ENCODE measurements at places on chromosomes 13 and 19.
A peak's percentile ranks its signal among the peaks of the same experiment; 100 is the strongest.

DNA sequence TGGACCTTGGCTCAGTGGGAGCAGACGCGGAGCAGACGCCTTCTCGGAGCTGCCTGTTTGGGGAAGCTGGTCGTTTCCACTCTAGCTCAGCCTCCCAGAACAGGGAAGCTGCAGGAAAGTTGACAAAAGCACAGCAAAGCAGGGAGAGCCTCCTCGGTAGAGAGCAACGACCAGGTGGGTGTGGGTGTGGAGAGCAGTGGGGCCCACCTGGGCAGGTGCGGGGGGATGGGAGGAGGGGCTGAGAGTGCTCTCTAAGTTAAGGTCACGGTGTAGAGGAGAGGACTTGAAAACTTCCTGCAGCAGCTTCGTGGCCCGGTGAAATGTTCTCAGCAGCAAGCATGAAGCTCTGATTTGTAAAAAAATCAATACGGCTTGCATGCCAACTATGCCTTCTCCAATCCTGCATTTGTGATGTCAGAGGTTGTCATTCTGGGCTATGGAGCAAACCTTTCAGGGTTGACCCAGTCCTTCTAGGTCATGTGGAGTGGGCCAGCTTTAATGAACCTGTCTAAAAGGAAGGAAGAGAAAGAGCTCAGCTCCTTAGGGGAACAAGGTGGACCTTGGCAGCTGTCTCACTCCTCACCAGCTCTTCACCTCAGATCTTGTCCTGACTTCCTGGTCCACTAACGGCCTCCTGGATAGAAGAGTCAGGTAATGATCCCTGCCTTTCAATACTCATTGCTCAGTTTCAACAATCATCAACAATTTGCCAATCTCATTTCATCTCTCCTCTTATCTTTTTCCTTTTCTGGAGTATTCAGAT lies 85.8 kb upstream of the UBL3 start:
- no peak for DNase-seq

DNA sequence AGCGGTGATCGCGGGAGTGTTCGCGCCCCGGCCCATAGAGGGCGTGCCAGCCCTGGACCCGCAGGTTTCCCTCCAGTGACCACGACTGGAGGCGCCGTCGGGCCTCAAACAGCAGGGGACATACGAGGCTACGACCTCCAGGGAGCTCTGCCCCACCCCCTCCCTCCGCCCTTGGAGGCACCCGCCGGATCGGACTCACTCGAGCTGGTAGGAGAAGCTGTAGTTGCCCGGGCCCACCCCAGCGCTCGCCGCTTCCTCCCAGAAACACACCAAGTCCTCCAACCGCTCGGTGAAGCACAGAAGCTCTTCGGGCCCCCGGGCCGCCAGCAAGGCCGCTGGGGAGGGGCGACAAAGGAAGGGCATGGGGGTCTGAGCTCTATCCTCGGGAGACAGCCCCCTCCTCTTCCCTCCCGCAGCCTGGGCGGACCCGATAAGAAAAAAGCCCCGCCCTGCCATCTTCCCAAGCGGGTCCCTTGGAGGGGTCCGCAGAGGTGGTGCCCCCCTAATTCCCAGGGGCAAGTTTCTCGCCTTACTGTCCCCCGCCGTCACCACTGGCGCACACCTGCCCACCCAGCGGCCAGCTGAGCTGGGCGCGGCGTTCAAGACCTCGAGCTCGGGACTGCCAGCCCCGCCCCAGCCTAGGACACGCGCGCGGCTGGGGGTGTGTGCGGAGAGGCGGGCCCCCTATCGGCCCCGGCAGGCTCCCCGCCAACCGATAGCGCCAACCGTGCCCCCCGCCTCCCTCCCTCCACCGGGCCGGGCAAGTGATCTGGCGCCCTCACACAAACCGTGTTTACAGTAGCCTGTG lies 1.0 kb downstream of the EPOR start:
- DNase-seq: no peak

- DNase-seq: no peak
These were observed 14.2 kb upstream of the ZFP30 start for GRCh38 chr19:37669450-37669914.

- peak; percentile 54 for DNase-seq
These were observed 6.4 kb upstream of the DMWD start for GRCh38 chr19:45798995-45799517.

- DNase-seq: no peak
These were observed 748.5 kb upstream of the KLHL1 start for GRCh38 chr13:70856711-70857110.

- no peak for DNase-seq
These were observed 3.2 kb downstream of the SPPL2B start for GRCh38 chr19:2331601-2332246.

- no peak for DNase-seq
These were observed 11.3 kb downstream of the LSM4 start for GRCh38 chr19:18311502-18312091.

DNA sequence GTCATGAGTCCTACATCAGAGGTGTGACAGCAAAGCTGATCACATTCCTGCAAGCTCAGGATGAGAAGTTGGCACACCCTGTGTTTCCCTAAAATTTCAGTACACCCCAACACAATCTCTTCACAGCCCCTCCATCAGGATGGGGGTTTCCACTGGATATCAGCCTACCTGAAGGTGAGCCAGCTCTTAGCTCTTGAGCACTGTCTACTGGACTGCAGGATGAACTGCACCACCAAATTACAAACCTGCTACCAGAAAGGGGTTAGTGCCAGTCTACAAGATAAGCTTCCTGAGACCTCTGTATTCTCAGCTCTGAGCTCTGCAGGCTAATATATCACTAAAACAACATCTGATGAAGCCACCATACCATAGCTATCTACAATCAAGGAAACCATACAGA lies 1616.2 kb upstream of the SPRY2 start:
- no peak for DNase-seq

- DNase-seq: no peak
These were observed 10.9 kb downstream of the GARRE1 start for GRCh38 chr19:34265221-34265650.

DNA sequence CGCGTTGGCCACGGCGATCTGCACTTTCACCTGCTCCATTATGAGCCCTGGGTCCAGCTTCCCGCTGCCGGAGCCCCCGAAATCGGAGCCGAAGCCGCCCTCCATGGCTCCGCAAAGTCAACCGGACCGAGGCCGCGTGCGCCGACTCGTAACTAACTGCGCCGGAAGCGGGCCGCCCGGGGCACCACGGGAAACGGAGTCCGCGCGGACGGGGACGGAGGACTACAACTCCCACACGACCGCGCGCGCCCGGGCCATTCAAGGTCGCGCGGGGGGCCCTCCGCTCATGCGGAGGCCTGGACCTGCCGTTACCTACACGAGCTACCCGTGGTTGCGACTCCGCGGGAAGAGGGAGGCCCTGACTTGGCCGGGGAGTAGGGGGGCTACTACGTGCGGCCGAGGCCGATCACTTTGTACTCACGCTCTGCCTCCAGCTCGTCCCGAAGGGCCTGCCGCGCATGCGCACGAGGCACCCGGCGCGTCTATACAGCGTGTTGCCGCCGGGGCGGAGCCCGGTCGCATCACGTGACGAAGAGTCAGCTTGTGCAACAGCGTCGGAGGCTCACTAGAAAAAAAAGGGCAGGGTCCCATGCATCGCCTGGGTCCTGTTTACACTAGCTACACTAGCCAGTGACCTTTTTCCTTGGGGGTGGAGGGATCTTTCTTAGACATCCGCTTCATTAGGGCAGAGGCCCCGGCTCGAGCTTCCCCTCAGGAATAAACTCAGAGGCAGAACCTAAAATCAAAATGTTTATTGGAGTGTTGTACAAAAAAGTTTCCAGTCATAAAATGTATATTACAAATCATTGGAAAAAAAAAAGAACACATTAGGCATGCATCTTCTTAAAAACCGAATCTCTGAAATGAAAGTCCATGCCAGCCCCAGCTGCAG lies at the start of gene TIMM13:
TSS of gene TIMM13 (minus strand) at position 158 of the 892 bp plus-strand sequence. CDS start at position 105, 53 bp downstream.
- peak; percentile 88 for DNase-seq

- no peak for DNase-seq
These were observed 226.3 kb downstream of the SLC7A1 start for GRCh38 chr13:29369060-29369743.

- DNase-seq: no peak
These were observed 17.0 kb upstream of the DOCK9 start for GRCh38 chr13:98994896-98995295.

DNA sequence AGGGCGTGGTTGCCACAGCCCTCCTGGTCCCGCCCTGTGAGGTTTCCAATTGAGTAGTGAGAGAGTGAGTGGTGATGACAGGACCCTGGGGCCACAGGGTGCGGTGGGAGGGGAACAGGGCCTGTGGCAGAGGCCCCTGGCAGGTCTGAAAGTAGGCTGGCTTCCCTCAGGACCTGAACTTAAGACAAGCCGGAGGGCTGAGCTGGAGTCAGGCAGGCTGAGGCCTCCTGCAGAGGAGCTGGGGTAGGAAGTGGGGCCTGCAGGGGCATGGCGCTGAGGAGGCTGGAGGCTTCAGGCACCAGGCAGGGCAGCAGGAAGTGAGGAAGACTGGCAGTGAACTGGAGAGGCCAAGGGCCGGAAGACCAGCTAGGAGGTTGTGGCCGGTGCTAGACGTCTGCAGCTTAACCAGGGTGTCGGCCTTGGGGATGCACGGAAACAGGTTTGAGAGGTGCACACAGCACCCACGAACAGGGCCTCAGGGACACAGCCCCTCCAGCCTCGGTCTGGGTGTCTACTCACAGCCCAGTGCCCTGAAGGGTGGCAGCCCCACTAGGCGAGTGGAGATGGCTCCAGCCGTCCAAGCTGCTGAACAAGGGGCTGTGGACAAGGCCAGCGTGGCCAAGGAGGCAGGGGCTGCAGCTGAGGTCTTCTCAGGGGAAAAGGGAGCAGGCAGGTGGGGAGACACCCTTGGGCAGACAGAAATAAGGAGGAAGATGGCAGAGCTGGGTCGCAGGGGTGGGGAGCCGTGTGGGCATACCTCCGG lies 17.8 kb downstream of the POP4 start:
- no peak for DNase-seq

- DNase-seq: no peak
These were observed 32.7 kb downstream of the MBNL2 start for GRCh38 chr13:97254816-97255215.

- DNase-seq: no peak
These were observed 4.0 kb upstream of the PDS5B start for GRCh38 chr13:32582281-32582680.

DNA sequence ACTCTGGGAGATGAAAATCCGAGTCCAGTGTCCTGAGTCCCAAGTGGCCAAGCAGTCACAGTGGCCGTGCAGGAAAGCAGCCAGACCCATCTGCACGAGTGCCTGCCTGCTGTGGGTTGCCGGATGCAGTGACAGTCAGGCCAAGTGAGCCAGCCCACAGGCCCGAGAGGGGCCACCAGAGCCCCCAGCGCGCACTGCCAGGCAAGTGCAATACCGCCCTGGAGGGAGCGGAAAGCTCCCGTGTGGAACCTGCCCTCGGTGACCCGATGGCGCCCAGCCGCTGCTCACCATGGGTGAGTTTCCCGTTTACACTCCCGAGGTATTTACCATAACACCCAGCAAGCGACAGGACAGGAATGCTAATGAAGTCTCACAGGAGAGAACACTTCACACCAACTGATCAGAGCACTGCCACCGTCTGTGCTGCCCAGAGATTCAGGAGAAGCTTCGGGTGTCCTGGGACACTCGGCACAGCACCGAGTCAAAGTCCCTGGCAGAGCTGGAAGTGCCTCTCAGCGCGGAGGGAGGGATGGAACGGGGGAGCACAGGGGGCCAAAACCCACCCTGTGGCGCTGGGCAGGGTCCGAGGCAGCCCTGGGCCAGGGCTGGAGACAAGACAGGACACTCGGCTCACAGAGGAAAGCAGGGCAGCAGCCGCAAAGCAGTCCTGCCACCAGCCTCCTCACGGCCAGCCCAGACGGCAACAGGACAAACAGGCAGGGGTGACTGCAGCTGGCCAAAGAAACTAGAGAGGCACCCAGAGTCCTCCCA lies 21.3 kb upstream of the TINCR start:
- DNase-seq: no peak

DNA sequence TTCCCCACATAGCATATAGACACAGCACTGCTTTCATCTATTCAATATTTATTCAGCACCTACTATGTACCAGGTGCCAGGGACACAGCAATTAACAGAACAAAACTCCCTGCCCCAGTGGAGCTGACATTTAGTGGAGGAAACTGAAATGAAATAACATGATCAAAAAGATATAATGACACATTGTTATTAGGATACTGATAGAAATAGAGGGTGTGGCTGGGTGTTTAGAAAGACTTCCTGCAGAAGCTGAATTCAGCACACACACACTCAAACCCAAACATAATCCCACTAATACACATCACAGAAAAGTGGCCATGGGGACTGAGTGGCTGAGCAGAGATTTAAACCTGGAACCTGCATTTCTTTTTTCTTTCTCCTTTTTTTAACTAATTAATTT lies 3.8 kb upstream of the CDC37 start:
- DNase-seq: no peak

DNA sequence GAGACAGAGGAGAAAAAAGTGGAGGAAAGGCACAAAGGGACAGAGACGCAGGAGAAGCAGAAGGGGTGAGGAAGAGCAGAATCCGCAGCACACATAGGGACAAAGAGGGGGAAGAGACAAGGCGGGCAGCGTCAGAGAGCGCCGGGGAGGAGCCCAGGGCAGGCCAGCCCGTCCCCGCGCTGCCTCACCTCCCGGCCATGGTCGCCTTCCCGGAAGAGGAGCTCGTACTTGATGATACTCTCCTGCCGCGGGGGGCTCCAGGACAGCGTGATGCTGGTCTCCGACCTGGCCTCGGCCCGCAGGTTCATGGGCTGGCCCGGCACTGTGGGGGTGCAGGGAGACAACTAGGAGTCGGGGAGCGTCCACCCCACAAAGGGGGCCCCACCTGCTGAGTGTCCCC lies 100.6 kb downstream of the PTPRS start:
- DNase-seq: no peak

DNA sequence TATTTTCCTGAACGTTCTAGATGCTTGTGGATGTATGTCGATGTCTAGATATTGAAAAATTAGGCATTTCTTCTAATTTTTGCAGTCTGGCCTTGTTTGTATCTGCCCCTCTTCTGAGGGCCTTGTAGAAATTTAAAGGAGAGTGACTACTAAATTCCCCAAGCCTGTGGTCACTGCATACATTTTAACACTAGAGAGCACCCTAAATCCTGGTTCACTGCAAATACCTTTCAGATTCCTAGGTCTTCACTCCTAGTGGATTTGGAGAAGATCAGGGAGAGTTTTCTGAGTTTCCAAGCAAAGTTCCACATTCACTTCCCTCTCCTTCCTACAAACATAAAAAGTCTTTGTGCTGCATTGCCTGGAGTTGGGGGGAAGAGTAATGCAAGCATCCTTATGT lies 1272.5 kb downstream of the OLFM4 start:
- DNase-seq: no peak

GRCh38 chr19:58291943-58292342 lies 13.2 kb downstream of the ZNF8 start:
- DNase-seq: no peak

- no peak for DNase-seq
These were observed 2.0 kb downstream of the ELF1 start for GRCh38 chr13:41017159-41017558.
